Mesothelial cell of epicardium (in vitro differentiated cells): ENCODE measurements at places on chromosomes 2 and 18. TPM values are rescaled to one million over a fixed set of nuclear protein-coding genes. Genes with fewer than 3 reads are reported as not detected.

The ASB18 gene
- not detected in 3 replicates for total RNA-seq

The IL1RL1 gene
- 0.09 to 0.18 TPM in 2 of 3 replicates, not detected in the other for total RNA-seq

The RIT2 gene
- 0.57 TPM in 1 of 3 replicates, not detected in the others for total RNA-seq

The TMEFF2 gene
- total RNA-seq = 16.6 to 18.1 TPM (median 17.5 TPM) in 3 replicates

The GPR45 gene
- total RNA-seq = not detected in 3 replicates

The TNP1 gene
- total RNA-seq = not detected in 3 replicates

The PLEK gene
- total RNA-seq = not detected in 3 replicates

The ANKRD30BL gene
- total RNA-seq = not detected in 3 replicates

The ABCB11 gene
- 0.02 to 0.18 TPM (median 0.07 TPM) in 3 replicates for total RNA-seq

The TTR gene
- total RNA-seq = 2.2 TPM in 1 of 3 replicates, not detected in the others

The RAB6C gene
- 0.16 to 0.18 TPM in 2 of 3 replicates, not detected in the other for total RNA-seq

The INHBB gene
- total RNA-seq = not detected in 3 replicates

The TMEM169 gene
- 0.71 to 0.84 TPM (median 0.78 TPM) in 3 replicates for total RNA-seq

The CCDC148 gene
- total RNA-seq = 2.8 to 3.2 TPM (median 3.1 TPM) in 3 replicates

The FAM161A gene
- total RNA-seq = 9.3 to 10.8 TPM (median 9.5 TPM) in 3 replicates

The FN1 gene
- total RNA-seq = 829 to 909 TPM (median 896 TPM) in 3 replicates

The GRHL1 gene
- total RNA-seq = 8.2 to 10.4 TPM (median 9.7 TPM) in 3 replicates

The SCN2A gene
- 1.9 to 2.9 TPM (median 2.5 TPM) in 3 replicates for total RNA-seq

The CBLN2 gene
- total RNA-seq = 0.53 TPM in 1 of 3 replicates, not detected in the others

The SUMO1 gene
- total RNA-seq = 106 to 113 TPM (median 110 TPM) in 3 replicates

The VPS4B gene
- 41.4 to 43.8 TPM (median 43.3 TPM) in 3 replicates for total RNA-seq

The UGT1A3 gene
- not detected in 3 replicates for total RNA-seq
